Suprapubic skin (tissue), 4 donors: ENCODE measurements at places on chromosomes 6 and 20. TPM values are rescaled to one million over a fixed set of nuclear protein-coding genes. Genes with fewer than 3 reads are reported as not detected.

The PPDPF gene
- 151 TPM for total RNA-seq

The XKR7 gene
- total RNA-seq: not detected

The F13A1 gene
- 32.7 TPM for total RNA-seq

The RIMS4 gene
- 0.62 TPM for total RNA-seq

The BTN2A1 gene
- total RNA-seq: 31.9 TPM

The RGS17 gene
- total RNA-seq: 0.08 TPM

The GSTA3 gene
- 17.4 TPM for total RNA-seq

DNA sequence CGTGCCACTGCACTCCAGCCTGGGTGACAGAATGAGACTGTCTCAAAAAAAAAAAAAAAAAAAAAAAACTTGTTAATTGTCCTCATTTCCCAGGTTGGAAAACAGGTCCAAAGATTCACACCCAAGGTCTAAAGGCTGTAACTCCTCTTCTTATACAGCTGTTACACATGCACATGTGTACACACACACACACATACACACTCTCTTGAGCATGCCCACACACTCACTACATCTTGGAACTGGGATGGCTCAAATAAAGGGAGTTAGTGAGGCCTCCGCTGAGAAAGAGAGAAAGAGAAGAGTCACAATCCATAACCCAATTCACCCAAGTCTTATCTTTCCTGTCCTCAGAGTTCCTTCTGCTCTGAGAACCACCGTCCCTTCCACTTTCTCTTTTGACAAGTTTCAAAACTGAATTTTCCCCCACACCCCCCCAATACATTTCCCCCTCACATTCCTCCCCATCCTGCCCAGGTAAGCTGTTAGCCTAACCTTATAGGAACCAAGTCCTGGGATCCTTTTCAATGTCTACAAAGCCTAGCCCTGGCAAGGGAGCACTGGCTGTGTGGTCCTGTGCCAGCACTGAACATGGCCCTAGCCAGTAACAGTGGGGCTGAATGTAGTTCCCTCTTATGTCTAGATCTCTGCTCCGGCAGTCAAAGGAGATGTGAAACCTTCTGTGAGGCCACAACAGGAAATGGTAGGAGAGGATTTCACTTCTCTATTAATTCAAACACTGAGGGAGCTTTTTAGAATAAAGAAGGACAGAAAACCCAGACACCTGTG is 3.2 kb upstream of the HLA-DMB start:
- DNase-seq: no peak

GRCh38 chr6:13923527-13924145 is 1.1 kb upstream of the RNF182 start:
- DNase-seq: no peak

DNA sequence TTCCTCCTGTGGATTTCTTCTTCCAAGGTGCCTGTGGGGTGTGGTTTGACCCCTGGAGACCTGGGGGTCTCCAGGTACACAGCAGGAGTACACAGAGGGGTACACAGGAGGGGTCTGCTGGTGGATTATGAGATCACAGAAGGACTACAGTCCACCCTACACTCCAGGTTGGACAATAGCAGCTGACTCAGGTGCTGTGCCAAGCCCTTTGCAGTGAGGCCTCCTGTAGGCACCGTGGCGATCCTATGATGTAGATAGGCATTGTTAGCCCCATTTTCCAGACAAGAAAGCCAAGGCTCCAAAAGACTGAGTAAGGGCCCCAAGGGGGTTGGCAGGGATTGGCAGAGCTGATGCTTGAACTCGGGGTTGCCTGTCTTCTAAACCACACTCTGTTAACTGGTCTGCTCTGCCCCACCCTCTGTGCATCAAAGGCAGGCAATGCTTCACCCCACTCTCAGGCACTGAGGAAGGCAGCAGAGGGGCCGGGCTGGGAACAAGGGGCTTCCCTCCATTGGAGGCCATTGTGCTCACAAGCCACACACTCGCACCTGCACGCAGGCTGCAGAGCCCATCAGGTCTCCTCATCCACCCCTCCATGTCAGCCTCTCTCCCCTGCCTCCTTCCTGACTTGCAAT is 77.5 kb upstream of the SIRPA start:
- no peak for DNase-seq

DNA sequence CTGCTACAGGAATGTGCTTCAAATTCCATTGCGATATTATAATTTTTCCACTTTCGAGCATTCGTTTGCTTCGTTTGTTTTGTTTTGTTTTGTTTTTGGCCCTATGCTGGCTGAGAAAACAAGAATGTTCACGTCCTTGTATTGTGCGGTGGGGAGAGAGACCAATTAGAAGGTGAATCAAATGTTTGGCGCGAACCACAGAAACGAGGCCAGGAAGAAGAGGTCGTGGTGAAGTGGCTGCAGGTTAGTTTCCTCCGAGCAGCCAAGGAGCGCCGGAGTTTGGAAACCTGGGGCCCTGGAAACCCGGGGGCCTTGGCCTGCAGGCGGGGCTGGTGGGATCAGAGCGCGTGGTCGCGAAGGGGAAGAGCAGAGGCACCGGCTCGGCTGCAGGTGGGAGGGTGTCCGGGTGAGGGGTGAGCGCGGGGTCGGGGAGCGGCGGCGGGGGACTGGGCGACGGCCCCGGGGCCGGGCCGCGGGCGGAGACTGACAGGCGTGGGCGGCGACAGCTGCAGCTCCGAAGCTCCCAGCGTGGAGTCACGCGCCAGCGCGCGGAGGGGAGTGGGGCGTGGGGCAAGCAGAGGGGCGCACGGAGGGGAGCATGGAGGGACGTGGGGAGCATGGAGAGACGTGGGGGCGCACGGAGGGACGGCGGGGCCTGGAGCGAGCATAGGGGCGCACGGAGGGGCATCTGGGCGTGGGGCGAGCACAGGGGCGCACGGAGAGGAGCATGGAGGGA is 141.5 kb upstream of the PDE10A start:
- DNase-seq: no peak

GRCh38 chr6:11196511-11197174 is 35.8 kb downstream of the NEDD9 start:
- no peak for DNase-seq

GRCh38 chr20:63556873-63557478 is 3.0 kb downstream of the FNDC11 start:
- DNase-seq: no peak

- DNase-seq: no peak
Measured at GRCh38 chr20:19990850-19991249, 26.3 kb upstream of the NAA20 start.

DNA sequence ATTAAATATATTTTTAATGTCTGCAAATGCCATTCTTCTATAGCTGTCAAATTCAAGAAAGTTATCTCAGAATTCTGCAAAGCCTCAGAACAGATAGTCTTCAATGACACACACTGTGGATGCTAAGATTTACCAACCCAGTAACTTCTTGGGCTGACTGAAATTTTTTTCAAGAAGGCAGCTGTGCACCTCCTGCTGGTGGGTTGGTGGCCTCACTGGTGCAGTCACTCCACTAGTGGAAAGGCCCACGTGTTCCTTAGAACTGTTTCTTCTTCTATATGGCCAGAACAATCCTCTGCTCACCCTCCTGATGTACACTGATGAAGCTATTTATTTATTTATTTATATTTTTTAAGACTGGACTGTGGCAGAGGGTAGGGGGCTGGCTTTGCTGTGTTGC is 28.1 kb upstream of the MTCL3 start:
- no peak for DNase-seq

- DNase-seq: no peak
Measured at GRCh38 chr20:4560667-4561066, 161.0 kb upstream of the PRND start.

GRCh38 chr6:24982231-24982630 is 46.5 kb upstream of the RIPOR2 start:
- no peak for DNase-seq

DNA sequence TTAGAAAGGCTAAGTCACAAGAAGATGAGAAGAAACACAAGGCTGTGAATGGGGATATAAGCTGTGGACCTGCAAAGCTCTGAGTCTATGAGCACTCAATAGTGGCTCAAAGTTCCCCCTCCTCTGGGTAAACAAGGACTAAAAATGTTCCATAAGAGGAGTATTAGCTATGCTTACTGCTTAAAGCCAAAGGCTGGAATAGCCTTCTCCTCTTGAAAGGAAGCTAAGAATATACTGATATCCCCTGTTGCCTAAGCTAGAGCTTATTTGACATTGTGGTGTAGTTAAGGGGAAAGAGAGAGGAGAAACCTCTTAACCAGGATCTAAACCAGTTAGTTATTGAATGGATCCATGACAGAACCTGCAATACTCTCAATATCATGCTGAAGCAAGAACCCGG is 45.8 kb downstream of the NOL7 start:
- DNase-seq: no peak

DNA sequence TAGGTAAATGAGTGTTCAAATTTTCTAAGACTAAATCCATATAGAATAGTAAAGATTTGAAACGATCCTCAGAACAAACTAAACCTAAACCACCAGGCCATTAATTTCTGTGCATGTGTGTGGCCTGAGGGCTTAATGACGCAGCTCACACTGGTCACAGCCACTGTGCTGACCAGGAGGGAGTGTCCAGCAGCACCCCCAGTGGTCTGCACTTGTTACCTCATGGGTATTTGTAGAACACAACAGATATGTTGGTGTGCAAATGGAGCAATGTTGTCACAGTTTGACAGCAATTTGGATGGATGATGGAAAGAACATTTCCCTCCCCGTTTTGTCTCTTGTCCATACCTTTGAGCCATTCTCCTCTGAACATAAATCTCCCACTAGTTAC is 122.4 kb upstream of the EXOC2 start:
- DNase-seq: no peak

GRCh38 chr6:131740161-131740560 is 29.3 kb upstream of the CTAGE9 start:
- DNase-seq: no peak

DNA sequence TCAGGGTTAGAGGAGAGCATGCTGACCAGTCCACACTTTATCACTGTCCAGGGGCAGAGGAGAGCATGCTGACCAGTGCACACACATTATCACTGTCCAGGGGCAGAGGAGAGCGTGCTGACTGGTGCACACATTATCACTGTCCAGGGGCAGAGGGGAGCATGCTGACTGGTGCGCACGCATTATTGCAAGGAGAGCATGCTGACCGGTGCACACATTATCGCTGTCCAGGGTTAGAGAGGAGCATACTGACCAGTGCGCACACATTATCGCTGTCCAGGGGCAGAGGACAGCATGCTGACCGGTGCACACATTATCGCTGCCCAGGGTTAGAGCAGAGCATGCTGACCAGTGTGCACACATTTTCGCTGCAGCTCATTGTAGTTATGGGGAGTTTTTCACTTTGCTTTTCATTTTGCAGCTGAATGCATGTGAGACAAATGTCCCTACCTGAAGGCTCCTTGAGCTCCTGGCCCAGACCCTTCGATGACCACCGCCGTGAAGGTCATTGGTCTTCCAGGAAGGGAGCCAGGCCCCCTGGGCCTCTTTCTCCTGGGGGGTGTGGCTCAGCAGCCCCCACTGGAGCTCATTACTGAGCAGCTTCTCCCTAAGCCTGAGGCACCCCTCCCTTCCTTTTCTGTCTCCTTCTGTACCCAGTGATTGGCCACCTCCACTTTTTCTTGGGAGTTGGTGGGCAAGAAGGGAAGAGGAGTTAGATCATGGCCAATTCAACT is 178.8 kb upstream of the AFDN start:
- DNase-seq: no peak

GRCh38 chr20:53809728-53810365 is 216.2 kb upstream of the ZNF217 start:
- DNase-seq: no peak

DNA sequence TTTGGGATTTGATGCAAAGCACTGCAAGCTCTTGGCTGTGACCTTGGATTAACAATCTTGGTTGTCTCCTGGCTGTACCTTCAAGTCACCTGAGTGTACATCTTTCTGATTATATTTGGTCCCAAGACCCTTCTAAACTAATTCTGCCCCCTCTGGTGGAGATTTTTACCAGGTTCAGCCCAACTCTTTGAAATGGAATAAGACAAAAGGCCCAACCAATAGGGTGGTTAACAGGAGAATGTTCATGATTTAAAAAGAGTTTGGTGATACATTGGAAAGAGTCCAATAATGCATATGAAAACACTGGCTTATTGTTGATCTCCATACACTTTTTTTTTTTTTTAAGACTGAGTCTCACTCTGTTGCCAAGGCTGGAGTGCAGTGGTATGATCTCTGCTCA is 77.5 kb upstream of the CD83 start:
- DNase-seq: no peak

- DNase-seq: no peak
Measured at GRCh38 chr6:151442371-151442770, 9.6 kb downstream of the RMND1 start.

- no peak for DNase-seq
Measured at GRCh38 chr6:149499066-149499465, 14.3 kb upstream of the ZC3H12D start.

DNA sequence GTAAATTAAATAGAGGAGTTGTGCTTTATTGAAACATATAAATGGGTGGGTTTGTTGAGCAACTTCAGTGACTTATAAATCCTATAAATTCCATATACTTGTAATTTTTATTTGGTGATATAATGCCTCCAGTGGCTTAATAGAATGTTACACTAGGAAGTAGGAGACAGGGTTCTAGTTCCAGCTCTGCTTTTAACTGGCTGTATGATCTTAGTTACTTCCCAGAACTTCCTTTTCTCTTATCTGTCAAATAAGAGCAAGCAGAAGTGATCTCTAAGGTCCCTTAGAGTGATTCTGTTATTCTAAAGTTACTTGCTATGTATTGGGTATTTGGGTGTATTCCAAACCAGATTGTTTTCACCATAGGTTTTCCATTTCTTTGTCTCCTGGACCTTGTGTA is 10.2 kb downstream of the ZSCAN23 start:
- no peak for DNase-seq

GRCh38 chr6:42047213-42047590 is 3.1 kb upstream of the TAF8 start:
- DNase-seq: no peak

DNA sequence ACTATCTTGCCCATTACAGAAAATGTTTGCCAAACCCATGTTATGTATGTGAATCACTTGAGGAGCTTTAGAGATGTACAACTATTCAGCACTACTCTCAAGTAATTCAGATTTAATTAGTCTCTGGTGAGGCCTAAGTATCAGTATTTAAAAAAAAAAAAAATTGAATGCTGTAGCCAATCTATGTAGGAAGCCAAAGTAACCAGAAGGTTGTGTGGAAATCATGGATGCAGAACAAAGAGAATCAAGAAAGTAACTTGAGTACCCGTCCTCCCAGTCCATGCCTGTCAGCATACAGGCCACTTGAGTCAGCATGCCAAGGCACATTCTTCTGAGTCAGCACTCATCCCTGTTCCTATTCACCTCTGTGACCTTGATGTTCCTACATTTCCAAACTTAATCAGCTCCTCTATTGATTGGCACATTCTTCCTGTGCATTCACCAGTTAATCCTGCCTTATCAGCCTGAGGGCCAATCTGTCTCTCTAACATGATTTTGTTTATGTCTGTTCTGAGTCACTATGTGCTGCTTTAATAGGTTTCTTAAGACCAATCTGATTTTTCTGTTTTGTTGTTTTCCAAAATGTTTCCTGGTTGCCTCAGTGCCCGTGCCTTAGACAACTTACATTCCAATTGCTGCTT is 165.6 kb downstream of the KCNQ5 start:
- no peak for DNase-seq

DNA sequence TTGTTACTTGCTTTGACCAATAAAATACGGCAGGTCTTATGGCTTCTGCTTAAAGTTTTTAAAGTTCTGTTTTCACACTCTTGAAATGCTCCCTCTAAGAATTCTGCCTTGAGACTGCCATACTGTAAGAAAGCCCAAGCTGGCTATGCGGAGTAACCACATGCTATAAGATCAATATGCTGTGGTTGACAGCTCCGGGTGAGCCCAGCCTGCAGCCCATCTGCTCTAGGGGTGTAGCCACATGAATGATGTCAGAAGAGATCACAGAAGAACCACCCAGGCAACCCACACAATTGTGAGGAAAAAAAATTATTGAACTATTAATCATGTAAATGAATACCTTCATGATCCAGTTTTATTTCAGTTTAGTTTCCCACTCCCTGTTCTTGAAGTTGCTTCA is 26.1 kb upstream of the SH3BGRL2 start:
- no peak for DNase-seq
